Activated CD4-positive, alpha-beta memory T cell treated with anti-CD3 and anti-CD28 coated beads for 36 hours (primary cell): ENCODE measurements at places on chromosomes 2 and 18. TPM values are rescaled to one million over a fixed set of nuclear protein-coding genes. Genes with fewer than 3 reads are reported as not detected.

The CHRNA1 gene
- not detected for total RNA-seq

The SLC25A52 gene
- not detected for total RNA-seq

The GAL3ST2 gene
- total RNA-seq: 0.65 TPM

The CNGA3 gene
- total RNA-seq: not detected

The VWA3B gene
- not detected for total RNA-seq

The UGT1A8 gene
- not detected for total RNA-seq

The TM4SF20 gene
- total RNA-seq: not detected

The CTIF gene
- 4.6 TPM for total RNA-seq

The ZNF516 gene
- total RNA-seq: 4.8 TPM

The MAIP1 gene
- 29.3 TPM for total RNA-seq

The SOX11 gene
- not detected for total RNA-seq

The GPBAR1 gene
- 0.14 TPM for total RNA-seq

The RABL2A gene
- total RNA-seq: 13.0 TPM

The SLC35F6 gene
- 6.6 TPM for total RNA-seq

The C18orf32 gene
- 27.5 TPM for total RNA-seq

The IL1F10 gene
- not detected for total RNA-seq

The GPR155 gene
- total RNA-seq: 9.2 TPM

The STEAP3 gene
- 0.12 TPM for total RNA-seq

The IGFBP5 gene
- total RNA-seq: not detected

The ZBTB7C gene
- total RNA-seq: not detected

The SERPINB11 gene
- not detected for total RNA-seq
